ENCODE measurements at places on chromosomes 2 and 18. TPM values are rescaled to one million over a fixed set of nuclear protein-coding genes. Genes with fewer than 3 reads are reported as not detected.

DNA sequence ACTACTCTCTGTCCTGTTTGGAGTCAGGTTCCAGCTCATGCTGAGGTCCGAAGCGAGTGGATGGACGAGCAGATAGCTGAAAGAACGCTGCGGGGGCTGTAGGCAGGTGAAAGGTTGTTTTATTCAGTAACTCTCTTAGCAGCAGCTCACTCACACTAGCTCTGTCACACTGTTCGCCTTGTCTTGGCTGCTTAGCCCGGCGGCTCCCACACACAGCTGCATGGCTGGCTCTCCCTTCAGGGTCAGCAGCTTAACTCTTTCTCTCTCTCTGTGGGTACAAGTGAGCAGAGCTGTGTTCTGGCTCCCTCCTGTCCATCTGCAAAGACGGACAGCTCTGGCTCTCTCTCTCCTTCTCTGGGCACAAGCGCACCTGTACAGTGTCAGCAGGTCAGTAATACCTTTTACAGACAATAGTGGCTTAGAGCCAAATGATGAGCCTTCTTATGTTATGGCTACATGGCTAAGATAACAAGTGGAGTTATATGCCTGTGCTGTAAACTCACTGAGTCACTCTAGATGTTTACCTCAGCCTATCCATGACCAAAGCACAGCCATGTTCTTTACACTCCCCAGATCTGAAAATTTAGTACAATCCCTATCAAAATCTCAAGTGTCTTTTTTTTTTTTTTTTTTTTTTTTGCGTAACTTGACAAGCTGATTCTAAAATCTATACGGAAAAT, 149.3 kb downstream of the GALNT1 start:
- no peak for DNase-seq

GRCh38 chr2:84888401-84889276, 7.8 kb upstream of the TRABD2A start:
- DNase-seq, result no peak

DNA sequence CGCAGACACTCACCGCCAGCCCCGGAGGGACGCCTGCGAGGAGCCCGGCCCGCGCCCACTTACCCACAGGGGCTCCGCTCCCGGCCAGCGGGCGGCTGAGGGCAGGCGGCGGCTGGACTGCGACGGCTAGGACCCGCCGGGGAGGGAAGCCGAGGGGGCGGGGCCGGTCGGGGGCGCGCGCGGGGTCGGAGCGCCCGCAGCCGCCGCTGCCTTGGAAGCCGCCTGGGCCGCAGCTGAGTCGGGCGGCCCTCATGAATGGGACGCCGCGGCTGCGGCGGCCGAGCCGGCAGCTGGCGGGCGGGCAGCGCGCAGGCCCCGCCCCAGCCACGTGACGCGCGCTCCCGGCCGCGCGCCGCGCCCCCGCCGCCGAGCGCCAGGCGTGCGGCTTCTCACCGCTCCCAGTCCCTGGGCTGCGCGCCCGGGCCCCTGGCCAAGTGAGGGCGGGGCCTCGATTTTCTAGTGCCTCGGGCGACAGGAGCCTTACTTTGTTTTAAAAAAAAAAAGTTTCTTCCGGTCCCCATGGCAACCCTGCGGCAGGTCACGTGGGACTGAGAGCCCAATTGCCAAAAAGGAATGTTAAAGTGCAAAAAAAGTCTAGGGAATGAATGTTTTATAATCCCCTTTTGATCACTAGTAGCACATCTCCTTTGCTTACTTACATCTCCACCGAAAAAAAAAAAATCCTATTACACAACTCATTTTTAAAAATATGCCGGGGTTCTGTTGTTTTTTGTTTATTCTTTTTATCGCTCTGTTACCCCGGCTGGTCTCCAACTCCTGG, at the start of gene LPIN2:
LPIN2 (minus strand) TSS at position 121 of the 781 bp plus-strand sequence. CDS start 52,304 bp downstream, outside the sequence.
- DNase-seq, result peak; percentile 98

DNA sequence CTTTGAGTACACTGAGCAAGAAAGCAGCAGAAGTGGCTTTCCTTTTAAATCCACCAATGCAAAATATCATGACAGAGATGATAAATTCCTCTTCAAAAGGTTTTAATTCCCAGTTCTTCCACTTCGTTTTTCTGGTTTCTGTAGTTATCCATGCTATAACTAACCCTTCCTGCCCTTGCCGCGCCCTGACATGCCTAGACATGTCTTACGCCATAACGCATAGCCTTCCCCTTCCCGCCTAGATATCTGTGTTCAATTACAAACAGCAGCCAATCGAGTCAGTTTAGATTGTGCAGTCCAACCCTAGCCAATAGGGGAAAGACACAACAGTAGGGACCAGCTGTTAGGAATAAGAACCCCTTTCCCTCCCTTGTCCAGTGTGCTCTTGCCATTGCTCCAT, 16.1 kb downstream of the PRPF40A start:
- DNase-seq, result no peak

DNA sequence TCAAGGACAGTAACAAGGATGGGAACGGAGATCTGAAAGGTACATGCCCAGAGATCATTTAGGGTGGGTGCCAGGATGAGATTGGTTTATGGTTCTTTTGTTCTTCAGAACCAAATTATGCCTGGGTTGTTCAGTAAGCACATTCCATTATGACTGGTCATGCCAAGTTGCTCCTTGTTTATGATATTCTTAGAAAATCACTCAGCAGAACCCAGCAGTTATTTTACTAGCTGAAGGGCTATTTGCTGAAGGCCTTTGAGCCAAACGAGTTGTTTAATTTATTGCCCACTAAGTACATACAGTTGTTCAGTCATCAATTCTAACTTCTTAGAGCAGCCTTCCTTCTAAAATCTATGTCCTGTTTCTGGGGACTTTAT, 635 bp downstream of the SLC3A1 start:
- no peak for DNase-seq

GRCh38 chr2:160596441-160596840, 102.8 kb upstream of the RBMS1 start:
- no peak for DNase-seq

GRCh38 chr2:215465256-215465655, 29.4 kb upstream of the FN1 start:
- DNase-seq, result no peak

GRCh38 chr2:66667301-66667700, 232.4 kb downstream of the MEIS1 start:
- DNase-seq, result no peak

GRCh38 chr18:33578518-33579348, 714 bp downstream of the ASXL3 start:
- DNase-seq, result no peak

DNA sequence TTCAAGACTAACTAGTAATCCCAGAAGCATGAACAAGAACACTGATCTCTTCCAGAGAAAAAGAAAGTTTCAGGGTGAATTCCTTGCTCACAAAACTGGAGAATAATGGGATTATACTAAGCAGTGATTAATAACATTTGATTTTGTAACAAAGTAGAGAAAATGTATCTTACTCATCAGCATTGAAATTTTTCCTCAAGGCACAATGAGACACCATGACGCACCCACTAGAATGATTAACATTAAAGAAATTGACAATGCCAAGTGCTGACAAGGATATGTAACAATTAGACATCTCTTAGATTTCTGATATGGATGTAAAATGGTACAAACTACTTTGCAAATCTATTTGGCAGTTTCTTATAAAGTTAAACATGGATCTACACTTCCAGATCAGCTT, 101.1 kb upstream of the EPHA4 start:
- no peak for DNase-seq

- no peak for DNase-seq
Measured at GRCh38 chr2:176999301-176999700, 213.3 kb upstream of the HNRNPA3 start.

DNA sequence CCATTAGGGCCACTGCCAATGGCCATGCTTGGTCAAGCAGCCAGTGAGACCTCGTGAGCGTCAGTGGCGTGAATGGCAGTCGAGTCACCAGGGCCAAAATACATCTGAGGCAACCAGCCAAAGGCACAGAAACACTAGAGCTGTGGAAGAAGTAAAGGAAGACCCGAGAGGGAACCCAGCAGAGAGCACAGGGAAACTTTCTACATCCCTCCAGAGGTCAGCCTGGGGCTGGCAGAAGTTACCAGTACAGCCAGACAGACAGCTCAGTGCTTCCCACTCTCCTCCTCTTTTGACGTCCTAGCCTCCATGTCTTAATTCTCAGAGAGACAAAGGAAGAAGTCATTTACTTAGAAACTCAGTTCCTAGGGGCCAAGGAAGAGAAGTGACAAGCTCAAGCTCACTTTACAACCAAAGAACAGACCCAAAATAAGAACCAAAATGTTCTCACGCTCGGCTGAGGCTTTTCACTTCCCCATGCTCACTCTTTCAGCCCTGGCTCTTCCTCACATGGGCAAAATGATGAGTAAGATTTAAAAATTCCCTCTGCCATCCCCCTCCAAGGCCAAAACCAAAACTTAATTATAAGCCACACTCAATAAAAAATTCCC, 8.7 kb downstream of the CYRIA start:
- DNase-seq, result no peak

DNA sequence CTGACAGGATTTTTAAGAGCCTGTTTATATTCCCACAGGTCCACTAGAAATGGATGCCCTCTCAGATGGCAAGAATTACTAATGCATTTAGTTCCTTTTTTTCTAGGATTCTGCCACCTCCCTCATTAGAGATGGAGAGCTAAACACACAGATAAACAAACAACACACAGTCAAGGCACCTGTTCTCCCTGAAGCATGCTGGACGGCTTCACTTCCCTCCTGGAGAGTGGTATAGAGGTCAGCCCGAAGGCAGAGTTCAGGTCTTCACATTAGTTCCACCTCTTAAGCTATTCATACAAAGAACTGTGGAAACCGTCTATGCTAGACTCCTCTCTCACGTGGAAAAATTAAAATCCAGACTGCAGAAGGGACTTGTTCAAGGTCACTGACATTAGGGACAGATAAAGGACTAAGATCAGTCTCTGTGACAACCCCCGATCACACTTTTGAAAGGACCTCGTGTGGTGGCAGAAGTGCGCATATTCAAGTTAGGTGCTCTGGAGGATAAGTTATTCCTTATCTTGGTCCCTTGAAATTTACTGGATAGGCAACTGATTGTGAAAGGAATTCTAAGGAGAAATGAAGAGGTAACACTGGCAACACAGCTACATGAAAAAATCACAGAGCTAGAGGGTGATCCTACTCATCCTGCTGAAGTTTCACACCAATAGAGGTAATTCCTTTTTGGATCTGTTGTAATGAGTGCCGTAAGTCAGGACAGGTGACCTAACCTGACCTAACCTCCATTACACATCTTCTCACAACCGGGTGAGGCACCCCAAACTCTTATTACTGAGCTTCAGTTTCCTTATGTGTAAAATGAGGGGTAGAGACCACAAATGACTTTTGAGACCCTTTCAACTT, 75.1 kb downstream of the SPRED2 start:
- no peak for DNase-seq

GRCh38 chr2:146927080-146927711, 917.6 kb upstream of the ACVR2A start:
- DNase-seq, result no peak

DNA sequence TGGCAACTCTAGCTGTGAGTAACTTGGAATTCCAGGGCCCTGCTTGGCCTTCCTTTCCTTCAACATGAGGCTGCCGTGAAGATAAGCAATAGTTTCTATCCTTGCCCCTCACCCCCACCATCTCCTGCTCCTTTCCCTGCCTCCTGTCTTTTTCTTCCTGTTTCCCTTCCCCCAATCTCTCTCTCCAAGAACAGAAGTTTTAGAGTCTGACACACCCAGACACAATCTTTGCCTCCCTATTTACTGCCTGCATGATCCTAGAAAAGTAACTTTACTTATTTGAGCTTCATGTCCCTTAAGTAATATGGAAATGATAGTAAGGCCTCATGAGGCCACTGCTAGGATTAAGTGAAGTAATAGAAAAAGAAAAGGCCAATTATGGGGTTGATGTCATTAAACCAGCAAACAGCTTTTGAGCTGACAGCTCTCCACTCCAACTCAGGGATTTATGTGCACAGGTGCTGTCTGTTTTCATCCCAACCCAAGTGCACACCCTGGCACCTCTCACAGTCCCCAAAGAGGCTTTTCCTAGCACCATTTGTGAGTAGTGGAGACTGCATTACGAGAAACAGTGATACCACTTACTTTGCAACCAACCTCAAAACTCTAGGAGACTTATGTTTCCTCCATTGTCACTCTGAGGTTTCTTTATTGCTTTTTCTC, 123.7 kb upstream of the SIX3 start:
- no peak for DNase-seq

DNA sequence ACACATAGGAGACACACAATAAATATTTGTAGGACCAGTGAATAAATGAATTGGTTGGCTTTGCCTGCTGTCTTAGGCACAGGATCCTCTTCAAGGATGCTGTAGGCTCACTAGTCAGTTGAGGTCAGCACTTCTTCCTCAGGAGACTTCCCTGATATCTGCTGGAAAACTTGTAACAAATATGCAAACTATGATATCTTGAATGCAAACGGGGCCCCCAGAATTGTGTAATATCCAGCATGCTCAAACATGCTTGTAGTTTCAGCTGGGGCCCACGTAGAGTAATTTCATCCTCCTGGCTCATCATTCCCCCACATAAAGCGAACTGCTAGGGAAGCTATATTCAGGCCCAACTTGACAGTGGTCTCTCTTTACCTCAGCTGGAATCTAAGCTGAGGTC, 43.6 kb downstream of the POLE4 start:
- no peak for DNase-seq

- DNase-seq, result no peak
Measured at GRCh38 chr2:56021136-56021474, 97.5 kb upstream of the EFEMP1 start.

GRCh38 chr2:40224318-40224717, 227.6 kb downstream of the SLC8A1 start:
- no peak for DNase-seq

- DNase-seq, result no peak
Measured at GRCh38 chr2:54722641-54723040, 821 bp upstream of the EML6 start.

DNA sequence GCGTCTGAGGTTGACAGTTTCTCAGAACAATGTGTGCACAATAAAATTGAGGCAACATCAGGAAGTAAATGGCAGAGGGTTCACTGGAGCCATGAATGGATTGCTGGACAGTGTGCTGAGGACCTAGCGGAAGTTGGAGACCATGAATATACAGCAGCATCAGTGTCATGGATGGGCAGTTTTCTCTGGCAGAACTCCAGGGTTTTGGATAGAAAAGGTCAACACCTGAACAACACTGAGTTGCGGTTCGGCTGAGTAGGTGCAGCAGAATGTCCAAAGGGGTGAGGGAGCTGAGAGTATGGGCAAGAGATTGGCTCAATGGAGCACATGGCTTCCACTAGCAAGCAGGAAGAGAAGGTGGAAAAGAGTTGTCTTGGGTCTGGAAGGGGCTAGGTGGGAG, 73.7 kb downstream of the DNER start:
- DNase-seq, result no peak

GRCh38 chr2:208565690-208566416, 159.3 kb downstream of the PTH2R start:
- no peak for DNase-seq

SLC11A1 gene
- not detected for total RNA-seq

SNORC gene
- total RNA-seq, result 3.6 TPM

PRSS56 gene
- not detected for total RNA-seq

ACOXL gene
- total RNA-seq, result not detected

VWC2L gene
- not detected for total RNA-seq

SPP2 gene
- total RNA-seq, result not detected

LYG2 gene
- total RNA-seq, result not detected

DCC gene
- not detected for total RNA-seq

CD28 gene
- total RNA-seq, result 159 TPM

ANO7 gene
- 0.27 TPM for total RNA-seq

ZNF385B gene
- total RNA-seq, result not detected

CYBRD1 gene
- 1.9 TPM for total RNA-seq

EPC2 gene
- total RNA-seq, result 29.0 TPM
